ENCODE measurements at places on chromosomes 4 and X.

DNA sequence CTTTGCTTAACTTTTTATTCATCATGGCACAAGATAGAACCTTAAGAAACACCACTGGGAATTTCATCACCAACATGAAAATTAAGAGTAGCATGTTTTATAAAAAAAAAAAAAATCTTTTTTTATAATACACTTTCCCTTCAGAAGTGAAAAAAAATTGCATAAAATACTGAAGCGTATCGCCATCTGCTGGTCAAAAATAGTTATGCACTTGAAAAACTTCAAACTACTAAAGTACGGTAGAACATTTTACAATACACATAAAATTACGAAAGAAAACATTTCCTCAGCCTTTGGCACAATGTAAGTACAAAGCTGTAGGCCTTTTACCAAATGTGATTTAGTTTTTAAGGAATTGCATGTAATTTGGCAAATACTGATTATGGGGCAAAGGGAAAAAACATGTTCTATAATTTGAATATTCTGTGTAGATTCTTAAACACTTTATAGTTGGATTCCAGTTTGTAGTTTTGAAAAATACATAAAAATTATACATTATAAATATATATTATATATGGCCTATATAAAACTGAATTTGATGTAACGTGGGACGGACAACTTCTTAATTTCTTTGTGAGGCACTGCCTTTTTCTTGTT, 26.5 kb downstream of the HCCS start:
- peaks cover 3% of the 10 kb centered on the region for H3K4me1 ChIP-seq
- H3K27ac ChIP-seq, result no peak overlapping the region
- peak; percentile 71 for DNase-seq
- no peak overlapping the region for H3K4me3 ChIP-seq

DNA sequence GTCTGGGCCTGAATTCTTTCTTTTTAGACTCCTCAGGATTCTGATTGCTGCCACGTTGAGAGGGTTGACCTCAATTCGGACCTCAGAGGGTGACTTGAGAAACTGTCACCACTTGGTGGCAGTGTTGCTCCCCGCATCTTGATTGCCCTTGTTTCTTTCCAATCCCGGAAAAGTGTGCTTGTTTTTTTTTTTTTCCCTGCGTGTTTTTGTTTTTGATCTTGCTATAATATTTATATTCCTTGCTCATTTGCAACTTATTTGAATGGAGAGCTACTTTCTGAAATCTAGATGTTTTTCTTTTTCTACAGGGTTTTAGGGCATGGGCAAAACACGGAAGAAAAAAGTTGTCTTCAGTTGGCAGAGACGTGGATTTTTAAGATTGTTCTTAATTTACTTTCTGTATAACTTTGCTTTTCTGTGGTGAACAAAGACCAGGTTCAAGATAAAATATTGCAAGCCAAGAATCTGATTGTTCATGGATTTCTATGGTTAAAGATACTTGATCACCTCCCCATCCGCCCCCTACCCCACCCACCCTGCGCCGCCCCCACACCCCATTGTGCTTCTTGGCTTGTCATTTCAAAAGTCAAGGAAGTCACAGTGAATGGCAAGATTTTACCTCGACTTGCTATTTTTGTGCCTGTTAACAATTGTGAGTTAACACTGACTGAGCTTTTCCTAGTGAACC, 102.0 kb downstream of the PTTG2 start:
- peaks cover 12% of the 10 kb centered on the region for H3K4me1 ChIP-seq
- peak overlapping the region; percentile 16 for H3K4me3 ChIP-seq
- H3K36me3 ChIP-seq, result peaks cover 11% of the 10 kb centered on the region
- peak; percentile 93 for DNase-seq

GRCh38 chrX:29643181-29643580, 572.2 kb upstream of the MAGEB2 start:
- no peaks in the 10 kb centered on the region for H3K4me1 ChIP-seq
- H3K36me3 ChIP-seq, result no peaks in the 10 kb centered on the region
- peaks cover 2% of the 10 kb centered on the region for H3K27me3 ChIP-seq
- DNase-seq, result no peak
- no peak overlapping the region for H3K4me3 ChIP-seq

DNA sequence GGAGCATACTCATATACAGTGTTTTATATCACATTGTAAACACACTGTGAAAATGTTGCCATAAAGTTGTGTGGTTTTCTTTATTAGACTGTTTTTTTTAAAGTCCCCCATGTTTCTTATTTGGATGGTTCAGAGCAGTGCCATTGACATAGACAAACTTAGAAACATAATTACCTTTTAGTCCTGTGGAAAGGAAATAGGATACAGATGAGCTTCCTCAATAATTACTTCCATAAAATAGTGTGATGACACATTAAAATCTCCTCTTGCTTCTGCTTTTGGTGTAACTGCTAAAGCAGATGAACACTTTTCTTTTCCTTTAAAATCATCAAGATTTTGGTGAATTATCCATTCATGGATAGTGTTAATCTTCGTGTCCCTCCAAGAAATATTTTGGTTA, 52.9 kb upstream of the LIMCH1 start:
- H3K27ac ChIP-seq, result no peak overlapping the region
- H3K4me1 ChIP-seq, result peaks cover 10% of the 10 kb centered on the region
- DNase-seq, result no peak

Measured in muscle of leg (tissue), 16 donors.